ENCODE measurements at places on chromosomes 3 and 15.

DNA sequence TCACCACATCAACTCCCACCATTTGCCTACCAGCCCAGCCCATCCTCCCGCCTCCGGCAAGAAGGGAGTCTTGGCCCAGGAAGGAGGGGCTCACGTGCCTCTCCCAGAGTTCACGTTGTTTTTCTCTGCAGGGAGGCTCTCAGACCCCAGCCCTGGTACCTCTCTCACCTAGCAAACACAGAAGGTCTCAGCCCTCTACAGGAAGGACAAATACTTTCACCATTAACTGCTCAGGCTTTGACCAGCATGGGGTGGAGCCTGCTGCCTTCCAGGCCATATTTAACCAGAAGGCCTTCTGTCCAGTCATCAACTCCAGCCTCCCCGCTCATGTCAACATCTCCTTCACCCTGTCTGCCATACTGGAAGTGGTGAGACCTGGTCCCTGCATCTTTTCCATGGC is 19.0 kb upstream of the HTR3E start:
- DNase-seq: peak; percentile 28

DNA sequence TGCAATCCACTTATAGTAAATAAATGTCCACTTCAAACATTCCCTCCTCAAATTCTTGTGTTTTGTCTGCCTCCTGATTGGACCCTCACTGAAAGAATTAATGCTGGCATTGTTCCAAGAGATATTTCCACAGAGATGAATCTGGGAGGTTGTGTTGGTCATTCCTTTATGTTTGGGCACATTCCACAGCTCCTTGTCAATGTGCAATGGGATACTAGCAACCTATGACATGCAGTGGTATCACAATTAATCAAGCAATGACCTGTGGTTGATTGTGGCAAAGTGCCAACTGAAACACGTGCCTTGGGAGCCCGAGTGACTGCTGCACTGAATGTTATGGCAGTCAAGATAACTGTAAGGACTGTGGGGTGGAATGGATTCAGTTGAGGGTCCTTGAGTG is 55.0 kb upstream of the SNRPN start:
- DNase-seq: no peak

GRCh38 chr3:120300971-120301370 is 15.9 kb upstream of the GPR156 start:
- DNase-seq: no peak

DNA sequence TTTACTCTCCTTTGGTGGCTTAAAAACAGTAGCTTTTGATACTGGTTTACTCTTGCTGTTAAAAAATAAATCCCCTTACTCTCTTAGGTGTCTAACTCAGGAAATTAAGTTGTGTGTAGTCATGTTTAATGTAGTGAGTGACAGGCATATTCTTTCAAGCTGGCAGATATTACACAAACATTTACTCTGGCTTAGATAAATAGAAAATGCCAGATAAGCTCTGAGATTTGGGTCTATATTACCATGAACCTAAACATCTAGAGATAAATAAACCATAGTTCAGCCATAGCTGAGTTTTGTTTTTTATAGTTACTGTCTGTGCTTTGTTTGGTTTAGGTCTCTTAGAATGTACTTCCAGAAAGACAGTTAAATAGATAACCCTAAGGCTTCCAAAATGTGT is 2.4 kb downstream of the SEMA6D start:
- no peak for DNase-seq

- DNase-seq: no peak
These were observed 36.1 kb upstream of the PYDC2 start for GRCh38 chr3:191424881-191425280.
